NCI-H510A treated with DMSO at 0.1 percent for 48 hours (cell line): ENCODE measurements at places on chromosomes 3 and 15.
A peak's percentile ranks its signal among the peaks of the same experiment; 100 is the strongest.

DNA sequence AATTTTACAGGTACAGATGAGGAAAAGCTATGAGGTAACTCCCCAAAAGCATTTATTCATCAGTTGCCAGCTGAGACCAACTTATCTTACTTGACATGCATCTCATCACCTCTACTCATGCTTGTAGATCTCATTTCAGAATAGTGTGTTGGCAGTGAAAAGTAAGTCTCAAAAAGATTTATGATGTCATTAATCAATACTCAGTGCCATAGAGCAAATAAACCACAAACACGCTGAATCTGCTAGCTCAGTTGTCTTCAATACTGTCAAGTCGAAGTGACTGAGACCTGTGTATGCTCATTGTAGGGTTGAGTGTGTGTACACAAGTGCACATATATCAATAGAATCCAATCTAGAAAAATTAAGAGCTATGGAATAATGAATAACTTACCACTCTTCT, 413.5 kb downstream of the CNTN3 start:
- DNase-seq: peak; percentile 39

DNA sequence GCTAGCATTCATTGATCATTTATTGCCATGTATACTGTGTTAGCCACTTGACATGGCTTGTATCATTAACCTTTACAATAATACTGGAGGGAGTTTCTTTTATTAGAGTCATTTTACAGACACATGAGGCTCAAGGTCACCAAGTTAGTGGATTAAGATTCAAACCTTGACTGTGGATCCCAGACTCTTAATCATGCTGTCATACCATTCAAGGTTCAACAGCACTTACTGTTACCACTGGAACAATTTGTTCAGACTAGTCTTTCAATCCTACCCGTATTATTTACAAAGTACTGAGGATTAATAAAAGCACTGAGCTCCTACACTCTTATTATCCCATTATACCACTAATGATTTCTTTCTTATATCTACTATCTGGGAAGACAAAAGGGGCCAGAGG, 1.2 kb downstream of the COX17 start:
- no peak for DNase-seq

DNA sequence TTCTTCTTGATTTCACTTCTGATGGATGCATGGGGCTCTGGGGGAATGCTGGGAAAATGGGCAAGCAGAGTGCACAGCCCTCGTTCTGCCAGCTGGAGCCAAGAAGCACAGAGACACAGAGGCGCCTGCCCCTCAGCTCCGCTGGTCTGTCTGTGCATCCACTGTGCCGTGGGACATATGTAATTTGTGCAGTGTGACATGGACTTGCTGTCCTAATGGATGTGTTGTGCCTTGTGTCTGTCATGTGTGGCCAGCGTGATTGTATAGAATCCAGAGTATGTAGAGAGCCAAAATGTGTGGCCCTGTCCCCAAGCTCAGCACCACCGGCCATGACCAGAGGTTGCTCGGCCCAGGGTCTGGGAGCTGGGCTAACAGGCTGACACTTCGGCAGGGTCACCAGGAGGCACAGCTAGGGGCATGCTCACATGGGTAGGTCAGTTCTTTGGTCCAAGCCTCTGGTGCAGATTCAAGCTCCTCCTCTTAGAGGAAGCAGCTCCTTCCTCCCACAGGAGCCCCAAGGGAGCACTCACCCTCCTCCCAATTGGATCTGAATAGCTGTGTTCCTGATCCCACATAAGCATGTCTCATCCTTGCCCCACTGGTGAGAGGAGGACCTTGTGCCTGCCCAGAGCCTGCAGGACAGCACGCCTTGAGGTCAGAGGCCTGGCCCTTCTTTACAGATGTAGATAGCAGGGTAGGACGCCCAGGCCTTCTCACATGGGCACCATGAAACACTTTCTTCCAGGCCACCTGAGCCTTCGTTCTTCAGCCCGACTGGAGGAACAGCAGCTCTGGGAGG, 100.8 kb upstream of the ABHD17C start:
- DNase-seq: no peak

DNA sequence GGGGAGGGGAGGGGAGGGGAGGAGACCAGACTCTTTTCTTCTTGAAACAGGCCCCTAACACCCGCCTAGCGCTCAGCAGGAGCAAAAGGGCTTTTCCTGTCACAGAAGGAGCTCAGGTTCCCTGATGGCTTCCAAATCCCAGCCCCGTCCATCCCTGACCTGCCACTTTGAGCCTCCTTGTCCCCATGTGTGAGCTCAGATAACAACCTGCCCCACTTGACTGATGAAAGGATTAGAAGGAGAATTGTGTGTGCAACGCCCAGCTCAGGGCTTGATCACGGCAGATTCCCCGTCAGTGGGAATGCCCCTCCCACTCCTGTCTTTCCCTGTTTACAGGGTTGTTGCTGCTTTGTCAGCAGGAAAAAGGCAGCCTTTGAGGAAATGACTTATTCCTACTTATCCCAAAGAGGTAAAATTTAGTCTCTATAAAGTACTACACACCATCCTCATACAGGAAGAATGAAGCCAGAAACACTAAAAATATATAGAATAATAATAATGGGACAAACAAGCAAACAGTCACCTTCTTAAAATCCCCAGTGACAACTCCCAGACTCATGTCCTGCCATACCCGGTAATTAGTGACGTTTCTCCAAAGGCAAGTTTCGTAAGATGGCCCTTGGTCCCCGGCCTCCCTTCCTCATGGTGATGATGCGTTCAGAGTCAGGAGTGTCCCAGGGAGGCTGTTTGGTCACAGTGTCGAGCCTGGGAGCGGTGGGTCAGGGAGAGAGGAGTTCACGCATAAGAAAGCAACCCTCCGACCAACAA, 6.1 kb upstream of the LRRC15 start:
- DNase-seq: peak; percentile 67

DNA sequence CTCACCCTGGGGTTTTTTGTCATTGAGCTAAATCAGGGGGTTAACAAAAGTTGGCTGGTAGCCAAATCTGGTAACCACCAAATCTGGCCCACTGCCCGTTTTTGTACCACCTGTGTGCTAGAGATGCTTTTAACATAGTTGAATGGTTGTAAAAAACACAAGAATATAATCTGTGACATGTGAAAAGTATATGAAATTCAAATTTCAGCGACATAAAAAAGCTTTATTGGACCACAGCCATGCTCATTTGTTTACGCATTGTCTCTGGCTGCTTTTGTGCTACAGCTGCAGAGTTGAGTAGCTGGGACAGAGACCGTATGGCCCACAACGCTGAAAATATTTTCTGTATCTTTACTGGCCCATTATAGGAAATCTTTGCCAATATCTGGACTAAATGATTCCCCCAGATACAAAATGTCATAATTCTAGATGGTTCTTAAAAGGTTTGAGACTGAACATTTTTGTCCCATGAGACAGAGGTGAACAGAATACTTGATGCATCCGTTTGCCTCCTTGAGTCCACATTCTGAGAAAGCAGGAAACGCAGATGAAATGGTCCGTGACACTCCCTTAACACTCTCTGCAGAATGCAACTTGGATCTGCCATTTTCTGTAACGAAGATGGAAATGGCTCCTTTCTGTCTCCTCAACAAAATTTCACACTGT, 120.9 kb upstream of the PDZRN3 start:
- no peak for DNase-seq

DNA sequence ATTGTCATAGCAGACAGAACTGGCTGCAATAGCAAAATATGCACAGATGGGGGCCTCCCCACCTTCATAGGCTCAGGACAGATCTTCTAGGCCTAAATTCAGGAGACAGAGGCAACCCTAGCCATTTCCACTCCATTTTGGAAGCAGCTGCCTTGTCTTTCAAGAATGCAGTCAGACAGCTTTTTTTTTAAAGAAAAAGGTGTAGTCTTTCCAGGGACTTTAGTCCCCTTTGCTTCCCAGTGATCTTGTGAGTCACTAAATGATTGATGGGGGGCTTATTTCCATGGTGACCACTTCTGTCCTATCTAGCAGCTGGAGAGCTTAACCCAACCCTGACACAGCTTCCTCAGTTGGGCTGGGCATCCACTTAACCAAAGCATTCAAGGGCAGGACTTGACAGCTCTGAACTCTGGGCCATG, 165.9 kb downstream of the TPRG1 start:
- DNase-seq: no peak
